ENCODE measurements at places on chromosomes 3 and 15.

GRCh38 chr3:114147251-114147650 is 31.6 kb downstream of the DRD3 start:
- no peak for DNase-seq

DNA sequence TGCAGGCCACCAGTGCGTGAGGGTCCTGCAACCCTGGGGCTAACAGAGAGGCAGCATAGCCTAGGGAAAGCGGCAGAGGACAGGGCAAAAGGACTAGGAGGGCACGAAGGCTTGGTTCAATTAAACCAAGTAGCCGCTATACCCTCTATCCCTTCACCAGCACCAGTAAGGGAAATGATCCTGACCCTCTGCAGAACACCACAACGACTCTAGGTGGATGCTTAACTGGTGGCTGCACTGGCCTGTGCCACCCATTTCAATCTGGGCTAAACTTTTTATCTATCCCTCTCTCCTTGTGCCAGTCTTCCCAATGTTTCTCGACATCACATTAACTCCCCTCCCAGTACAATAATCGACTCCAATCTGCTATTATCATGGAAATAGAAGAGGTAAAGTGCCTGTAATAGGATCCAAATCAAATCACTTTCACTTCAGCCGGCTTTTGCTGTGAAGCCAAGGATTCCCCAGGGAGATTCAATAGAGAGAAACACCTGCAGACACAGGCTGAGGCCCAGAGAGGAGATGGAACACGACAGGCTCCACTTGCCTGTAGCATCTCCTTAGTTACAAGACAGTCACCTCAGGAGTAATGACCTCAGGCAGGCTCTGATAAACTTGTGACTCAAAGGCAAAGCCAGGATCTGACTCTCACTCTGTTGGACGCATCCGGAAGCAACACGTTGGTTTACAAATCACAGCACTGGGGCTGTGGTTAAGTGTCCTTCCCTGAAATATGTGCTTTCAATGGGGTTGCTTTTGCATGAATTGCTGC is 791.6 kb upstream of the ARRDC4 start:
- DNase-seq, result no peak

GRCh38 chr15:77589839-77590238 is 42.9 kb downstream of the LINGO1 start:
- DNase-seq, result no peak

GRCh38 chr3:15795651-15796308 is 2.0 kb downstream of the ANKRD28 start:
- no peak for DNase-seq

GRCh38 chr3:12759693-12760565 is 870 bp upstream of the TMEM40 start:
- no peak for DNase-seq

DNA sequence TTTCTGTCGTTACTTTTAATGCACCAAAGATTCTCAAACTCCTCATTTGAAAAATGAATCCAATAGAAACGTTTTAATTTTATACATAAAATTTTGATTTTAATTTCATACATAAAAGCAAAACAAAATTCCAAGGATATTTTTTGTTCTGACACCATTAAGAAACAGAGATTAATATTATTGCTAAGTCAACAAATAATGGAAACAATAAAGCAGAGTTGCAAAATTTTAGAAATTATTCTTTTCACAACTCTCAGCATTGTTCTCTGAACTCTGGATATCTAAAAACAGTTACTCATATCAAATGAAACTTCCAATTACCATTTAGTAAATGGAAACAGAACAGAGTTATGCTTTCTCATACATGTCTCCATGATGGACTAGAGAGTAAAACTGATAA is 260.2 kb downstream of the EPHA6 start:
- DNase-seq, result no peak

DNA sequence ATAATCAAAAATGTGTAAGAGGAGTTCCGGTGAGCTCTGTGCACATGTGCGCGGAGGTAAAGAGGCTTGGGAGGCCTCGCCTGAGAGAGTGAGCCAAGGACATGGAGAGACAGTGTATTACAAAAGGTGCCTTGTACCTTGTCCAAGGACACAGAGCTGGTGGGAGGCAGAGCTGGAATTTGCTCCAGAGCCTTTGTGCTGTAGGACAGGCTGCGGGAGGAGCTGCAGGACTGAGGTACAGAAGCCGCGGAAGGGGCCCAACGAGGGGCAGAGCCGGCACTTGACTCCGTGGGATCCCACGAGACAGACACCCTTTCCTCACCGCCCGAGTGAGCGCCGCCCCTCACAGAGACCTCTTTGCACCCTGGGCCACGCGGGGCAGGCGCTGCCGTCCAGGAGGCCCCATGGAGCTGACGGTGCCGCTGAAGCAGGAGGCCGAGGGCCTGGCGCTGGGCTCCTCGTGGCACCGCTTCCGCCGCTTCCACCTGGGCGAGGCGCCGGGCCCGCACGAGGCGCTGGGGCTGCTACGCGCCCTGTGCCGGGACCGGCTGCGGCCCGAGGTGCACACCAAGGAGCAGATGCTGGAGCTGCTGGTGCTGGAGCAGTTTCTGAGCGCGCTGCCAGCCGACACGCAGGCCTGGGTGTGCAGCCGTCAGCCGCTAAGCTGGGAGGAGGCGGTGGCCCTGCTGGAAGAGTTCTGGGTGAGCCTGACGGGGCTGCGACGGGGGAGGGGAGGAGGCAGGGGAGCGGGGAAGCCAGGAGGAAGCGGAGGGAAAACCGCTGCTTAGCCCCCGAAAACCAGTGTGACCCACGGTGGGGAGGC is 68.7 kb downstream of the SLTM start:
- DNase-seq, result peak; percentile 2

- no peak for DNase-seq
These were observed 20.8 kb upstream of the ALAS1 start for GRCh38 chr3:52176951-52177700.

- DNase-seq, result no peak
These were observed 121.1 kb downstream of the MEX3B start for GRCh38 chr15:81924729-81925128.

- DNase-seq, result no peak
These were observed 424.2 kb upstream of the ROBO2 start for GRCh38 chr3:76615719-76616118.

DNA sequence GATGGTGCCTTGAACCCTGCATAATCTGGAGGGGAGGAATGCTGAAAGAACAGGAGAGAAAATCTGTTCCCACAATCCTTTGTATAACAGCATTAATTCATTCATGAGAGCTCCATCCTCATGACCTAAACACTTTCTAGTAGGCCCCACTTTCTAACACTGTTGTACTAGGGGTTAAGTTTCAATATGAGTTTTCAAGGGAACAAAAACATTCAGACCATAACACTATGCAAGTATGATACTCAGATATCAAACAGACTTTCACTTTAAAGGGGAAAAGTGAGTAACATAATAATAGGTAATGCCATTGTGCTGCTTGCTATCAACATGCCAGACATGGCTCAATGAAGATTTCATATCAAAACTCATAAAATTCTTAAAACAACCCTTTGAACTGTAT is 32.4 kb upstream of the PLSCR2 start:
- no peak for DNase-seq

All from NCI-H2029 treated with DMSO at 0.1 percent for 48 hours (cell line).